ENCODE measurements at places on chromosomes 5 and 9.

- DNase-seq: no peak
Observed at GRCh38 chr5:125210242-125210947, 464.0 kb upstream of the ZNF608 start.

- DNase-seq: no peak
Observed at GRCh38 chr9:120408680-120409258, 171.2 kb downstream of the CDK5RAP2 start.

DNA sequence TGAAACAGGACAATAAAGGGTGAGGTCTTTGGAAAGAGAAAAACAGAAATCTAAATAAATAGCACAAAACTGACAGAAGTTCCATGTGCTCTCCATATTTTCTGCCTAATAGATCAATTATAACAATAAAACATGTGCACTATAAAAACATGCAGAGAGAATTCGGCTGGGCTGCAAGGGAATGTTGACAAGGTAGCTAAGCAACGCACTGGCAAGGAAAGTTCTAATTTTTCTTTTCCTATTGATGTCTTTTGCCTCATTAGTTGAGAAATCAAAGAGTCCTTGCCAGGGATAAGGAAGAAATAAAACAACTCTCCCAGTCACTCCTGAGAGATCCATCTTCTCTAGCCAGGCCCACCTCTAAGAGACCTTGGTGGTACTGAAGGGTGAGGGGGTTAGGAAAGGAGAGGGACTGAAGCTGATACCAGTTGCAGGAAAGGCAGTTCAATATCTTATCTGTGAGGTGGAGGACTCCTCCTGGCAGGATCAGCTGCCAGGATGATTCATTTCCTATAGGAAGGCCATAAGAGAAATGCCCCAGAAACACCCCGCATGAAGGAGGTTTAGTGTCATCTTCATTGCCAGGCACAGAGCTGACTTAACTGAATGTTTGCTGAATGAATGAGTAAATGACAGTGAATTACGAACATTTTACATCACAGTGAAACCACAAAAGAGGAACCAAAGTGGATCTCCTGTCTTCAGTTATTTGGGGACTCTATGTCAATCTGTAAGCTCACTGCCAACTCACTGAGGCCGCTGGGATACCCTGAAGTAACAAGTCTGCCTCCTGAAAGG is 63.7 kb upstream of the IFNK start:
- DNase-seq: no peak

GRCh38 chr9:73541923-73542322 is 390.3 kb downstream of the ANXA1 start:
- no peak for DNase-seq

DNA sequence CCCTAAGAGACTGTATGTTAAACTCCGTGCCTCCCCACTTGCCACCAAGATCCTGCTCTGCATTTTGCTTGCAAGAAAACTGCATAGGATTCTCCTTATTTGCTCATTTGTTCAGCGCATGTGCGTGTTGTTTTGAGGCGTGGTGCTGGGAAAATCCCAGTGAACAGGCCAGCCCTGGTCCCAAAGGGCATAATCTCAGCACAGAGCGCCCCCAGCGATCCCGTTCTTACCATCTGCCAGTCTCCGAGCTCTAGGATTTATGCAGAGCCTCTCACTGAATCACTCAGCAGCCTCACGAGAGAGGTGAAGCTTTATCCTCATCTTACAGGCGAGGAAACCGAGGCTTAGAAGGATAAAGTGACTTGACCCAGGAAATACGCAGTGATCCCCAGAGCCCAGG is 11.5 kb downstream of the PRRX2 start:
- DNase-seq: no peak

DNA sequence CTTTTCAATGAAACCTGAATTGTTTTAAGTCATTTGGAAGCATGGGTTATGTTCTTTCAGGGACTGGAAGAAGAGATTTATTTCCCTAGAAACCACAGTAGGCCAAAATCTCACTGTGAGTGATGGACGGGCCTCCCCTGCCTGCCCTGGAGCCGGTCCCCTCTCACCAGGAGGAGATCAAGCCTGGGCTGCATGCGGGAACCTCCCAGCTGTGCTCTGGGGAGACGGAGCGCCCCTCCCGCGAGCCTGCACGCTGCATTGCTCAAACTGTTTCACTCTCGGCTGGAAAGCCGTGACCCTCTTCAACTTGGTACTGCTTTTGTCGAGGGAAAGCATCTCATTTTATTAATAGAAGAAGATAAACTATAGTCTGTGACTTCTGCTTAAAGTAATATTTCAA is 85.4 kb downstream of the IRX2 start:
- DNase-seq: no peak

DNA sequence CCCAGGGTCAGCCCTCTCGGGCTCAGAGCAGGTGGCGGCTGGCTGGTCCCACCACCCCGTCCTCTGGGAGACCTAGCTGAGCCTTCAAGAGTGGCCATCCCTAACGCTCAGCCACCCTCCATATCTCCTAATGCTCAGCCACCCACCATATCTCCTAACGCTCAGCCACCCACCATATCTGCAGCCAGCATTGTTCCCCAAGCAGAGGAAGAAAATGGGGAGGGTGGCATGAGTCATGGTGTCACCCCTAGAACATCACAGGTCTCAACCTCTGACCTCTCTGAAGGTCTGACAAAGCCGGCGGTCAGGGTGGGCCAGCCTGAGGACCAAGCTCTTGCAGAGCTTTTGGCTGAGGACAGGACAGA is 14.7 kb downstream of the LHX3 start:
- no peak for DNase-seq

GRCh38 chr9:131203431-131204218 is 72.7 kb downstream of the FAM78A start:
- DNase-seq: no peak

- DNase-seq: no peak
Observed at GRCh38 chr5:160303690-160304089, 8.7 kb downstream of the CCNJL start.

- no peak for DNase-seq
Observed at GRCh38 chr9:4306777-4307121, 6.9 kb upstream of the GLIS3 start.

- DNase-seq: no peak
Observed at GRCh38 chr9:33946779-33947535, 101.7 kb downstream of the UBAP2 start.
